ENCODE measurements at places on chromosomes 11 and 22.

GRCh38 chr22:42830161-42830560 is 26.9 kb downstream of the ARFGAP3 start:
- DNase-seq: no peak

GRCh38 chr11:1744137-1744886 is 6.1 kb downstream of the IFITM10 start:
- DNase-seq: no peak

GRCh38 chr11:61961570-61962212 is 5.7 kb downstream of the FTH1 start:
- DNase-seq: no peak

DNA sequence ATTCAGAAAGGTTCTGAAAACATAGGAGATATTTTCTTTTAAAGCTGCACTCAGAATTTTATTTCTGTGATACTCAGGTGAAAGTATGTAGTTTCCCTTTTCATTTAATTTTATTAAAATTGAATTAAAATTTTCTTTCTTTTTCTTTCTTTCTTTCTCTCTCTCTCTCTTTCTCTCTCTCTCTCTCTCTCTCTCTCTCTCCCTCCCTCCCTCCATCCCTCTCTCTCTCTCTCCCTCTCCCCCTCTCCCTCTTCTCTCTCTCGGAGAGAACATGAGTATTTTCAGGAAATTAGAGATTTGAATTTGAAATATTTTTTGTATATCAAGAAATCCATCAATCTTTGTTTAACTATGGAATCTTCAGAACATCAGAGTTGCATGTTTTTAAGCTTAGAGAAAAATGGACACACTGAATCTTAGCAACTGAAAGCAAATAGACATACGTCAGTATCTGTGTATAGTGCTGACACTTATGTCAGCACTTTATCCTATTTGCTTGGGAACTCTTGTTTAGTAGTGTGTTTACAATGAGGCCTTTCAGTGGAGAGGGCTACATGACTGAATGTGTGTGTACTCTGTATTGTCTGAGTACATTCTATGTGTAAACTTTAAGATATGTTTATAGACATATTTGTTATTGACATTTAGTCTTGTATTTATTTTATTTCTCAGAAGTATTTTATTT is 44.5 kb downstream of the PDE3B start:
- no peak for DNase-seq

DNA sequence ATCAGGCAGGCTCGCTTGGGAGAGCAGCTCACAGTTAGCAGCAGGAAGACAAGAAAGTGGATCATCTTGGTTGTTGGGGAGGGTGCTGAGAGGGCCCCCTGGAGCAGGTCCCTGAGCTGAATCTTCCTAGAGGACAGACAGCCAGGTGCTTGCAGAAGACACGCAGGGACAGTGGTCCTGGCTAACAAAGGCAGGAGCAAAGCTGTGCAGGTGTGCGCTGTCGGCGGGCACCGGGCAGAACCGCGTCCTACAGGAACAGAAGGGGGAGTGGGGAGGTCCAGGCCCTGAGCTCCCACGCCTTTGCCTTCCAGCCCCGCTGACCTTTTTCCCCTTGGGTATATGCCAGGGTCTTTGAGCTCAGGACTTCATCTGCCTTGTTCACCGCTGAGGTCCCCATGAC is 30.1 kb upstream of the PARVB start:
- no peak for DNase-seq

- DNase-seq: peak; percentile 29
These were observed 20.8 kb upstream of the LINC01488 start for GRCh38 chr11:69460540-69461257.

All from HCT116 (cell line).